Heart right ventricle (tissue), 16 donors: ENCODE measurements at places on chromosomes 12 and 14.

DNA sequence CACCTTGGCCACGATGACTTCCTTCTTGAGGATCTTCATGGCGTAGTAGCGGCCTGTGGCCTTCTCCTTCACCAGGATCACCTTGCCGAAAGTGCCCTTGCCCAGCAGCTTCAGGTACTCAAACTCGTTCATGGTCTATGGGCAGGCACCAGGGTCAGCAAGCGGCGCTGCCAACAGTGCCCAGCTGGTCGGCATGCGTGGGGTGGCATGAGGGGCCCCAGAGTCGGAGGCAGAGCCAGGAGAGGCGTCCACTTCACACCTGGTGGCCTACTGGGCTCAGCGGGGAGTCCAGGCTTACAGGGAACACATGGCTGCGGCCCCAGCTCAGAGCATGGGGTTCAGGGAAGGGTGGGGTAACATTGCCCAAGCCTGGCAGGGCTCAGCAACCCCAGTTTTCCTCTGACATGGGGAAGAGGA is 20.5 kb downstream of the AKT1 start:
- DNase-seq, result no peak

- no peak for DNase-seq
These were observed 245.9 kb downstream of the CACNA1C start for GRCh38 chr12:2298556-2299200.

DNA sequence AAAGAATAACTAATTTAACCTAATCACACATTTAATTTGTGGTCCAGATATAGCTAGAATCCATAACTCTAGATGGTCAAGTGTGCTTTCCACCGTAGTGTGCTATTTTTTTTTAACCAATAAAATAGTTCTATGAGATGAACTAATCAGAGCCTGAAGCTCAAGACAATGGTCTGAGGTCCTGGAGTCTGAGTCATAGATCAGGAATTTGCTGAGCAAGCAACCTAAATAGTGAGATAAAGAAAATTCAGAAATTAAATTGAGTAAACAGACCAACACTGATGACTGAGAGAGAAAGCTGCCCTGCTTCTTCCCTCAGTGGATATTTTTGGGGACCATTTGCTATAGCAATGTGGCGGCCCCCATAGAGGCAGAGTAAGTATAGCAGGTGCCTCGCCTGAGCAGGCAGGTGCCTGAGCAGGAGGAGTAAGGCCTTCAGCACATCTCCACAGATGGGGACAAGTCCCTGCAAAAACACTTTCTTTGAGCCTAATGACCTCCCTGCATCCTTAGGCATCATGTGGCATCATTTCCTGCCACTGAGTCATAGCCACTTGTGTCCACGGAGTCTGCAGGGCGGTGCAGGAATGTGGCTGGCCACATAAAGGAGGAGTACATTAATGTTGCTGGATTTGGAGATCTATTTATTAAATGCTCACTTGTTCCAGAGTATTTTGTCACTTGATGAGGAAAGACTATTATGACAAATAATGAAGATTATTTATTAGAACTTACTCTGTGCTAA is 13.9 kb upstream of the CLEC4E start:
- DNase-seq, result no peak

DNA sequence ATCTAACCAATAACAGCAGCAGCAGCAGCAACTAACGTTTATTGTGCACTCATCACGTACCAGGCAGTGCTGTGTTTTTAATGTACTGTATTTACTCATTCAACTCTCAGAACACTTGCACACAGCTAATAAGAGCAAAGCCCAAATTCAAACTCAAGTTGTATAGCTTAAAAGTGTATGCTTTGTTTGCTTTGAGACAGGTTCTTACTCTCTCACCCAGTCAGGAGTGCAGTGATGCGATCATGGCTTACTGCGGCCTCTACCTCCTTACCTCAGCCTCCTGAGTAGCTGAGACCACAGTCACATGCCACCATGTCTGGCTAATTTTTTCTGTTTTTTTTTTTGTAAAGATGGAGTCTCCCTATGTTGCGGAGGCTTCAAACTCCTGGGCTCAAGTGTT is 105.4 kb downstream of the PAPLN start:
- no peak for DNase-seq

DNA sequence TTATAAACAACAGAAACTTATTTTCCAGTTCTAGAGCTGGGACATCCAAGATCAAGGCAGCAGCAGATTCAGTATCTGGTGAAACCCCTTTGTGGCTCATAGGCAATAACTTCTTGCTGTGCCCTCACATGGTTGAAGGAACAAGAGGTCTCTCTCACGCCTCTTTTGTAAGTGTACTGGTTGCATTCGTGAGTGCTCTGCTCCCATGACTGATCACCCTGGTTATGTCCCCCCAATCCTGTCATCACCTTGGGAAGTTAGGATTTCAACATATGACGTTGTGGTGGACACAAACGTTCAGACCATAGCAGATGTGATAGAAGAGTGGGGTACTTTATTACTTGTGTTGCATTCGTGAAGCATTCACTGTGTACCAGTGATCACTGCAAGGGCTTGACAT is 184.0 kb downstream of the SRGAP1 start:
- DNase-seq, result no peak

GRCh38 chr12:58647495-58647894 is 272.8 kb downstream of the LRIG3 start:
- no peak for DNase-seq

- DNase-seq, result no peak
These were observed 800.5 kb downstream of the LRFN5 start for GRCh38 chr14:42407153-42407552.

DNA sequence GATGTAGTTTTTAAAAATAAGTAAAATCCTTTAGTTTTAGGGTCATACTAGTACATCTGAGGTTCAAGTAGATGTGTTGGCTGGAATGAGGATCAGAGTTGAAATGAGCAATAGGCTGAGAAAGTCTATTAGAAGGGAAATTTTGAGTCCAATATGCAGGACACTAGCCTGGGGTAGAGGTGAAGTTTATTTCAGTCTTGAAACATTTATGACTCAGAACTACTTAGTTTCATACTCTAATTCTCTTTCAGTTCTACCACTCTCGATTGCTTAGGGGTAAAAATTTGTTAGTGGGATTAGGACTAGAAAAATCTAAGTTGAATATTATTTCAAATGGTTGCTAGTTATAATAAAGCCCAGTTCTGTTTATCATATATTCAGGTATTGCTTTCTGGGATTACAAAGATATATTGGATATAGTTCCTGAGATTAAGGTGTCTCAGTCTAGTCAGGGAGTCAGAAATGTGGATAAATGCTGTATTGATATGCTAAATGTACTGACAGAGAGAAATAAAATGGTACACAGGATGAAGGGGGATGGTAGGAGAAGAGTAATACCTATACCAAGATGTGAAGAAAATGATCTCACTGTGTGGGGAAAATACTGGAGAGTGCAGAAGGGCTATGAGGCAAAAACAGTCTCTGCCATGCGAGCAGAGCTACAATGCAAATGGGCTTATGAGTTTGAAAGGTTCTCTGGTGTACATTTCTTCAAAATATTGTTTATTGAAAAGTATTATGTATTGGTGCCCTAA is 395.8 kb upstream of the FBXO33 start:
- DNase-seq, result no peak

DNA sequence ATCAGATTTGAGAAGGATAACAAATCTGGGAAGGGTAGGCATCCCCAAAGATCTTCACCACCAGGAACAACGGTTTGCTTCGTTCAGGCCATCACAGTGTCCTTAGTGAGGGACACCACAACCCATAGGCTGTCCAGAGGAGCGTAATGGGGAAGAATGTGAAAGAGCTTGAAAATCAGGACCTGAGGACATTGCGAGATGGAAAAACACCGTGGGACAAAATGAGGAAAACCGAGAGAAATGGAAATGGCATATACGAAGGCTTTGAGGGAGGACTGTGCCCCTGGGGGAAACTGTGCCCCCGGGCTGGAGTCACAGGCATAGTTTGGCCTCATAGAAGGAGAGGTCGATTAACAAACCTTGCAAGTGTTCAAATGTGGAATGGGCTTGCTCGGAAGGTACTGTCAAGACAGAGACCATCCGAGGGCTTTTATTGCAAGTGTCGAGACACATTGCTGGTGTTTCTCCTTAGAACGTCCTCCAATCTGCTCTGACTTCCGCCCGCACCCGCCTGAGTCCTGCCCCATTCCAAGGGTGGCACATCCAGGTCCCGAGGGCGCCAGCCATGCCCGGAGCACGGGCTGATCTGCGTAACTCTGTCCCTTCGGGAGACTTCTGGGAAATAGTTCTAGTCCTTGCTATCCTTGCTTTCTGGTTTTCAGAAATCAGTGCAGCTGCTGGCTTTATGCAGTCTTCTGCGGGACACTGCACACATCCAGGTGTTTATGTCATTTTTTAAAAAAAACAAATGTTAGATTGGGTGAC is 885 bp upstream of the PALS1 start:
- peak; percentile 44 for DNase-seq

- no peak for DNase-seq
These were observed 15.3 kb downstream of the KRT2 start for GRCh38 chr12:52636592-52637258.

DNA sequence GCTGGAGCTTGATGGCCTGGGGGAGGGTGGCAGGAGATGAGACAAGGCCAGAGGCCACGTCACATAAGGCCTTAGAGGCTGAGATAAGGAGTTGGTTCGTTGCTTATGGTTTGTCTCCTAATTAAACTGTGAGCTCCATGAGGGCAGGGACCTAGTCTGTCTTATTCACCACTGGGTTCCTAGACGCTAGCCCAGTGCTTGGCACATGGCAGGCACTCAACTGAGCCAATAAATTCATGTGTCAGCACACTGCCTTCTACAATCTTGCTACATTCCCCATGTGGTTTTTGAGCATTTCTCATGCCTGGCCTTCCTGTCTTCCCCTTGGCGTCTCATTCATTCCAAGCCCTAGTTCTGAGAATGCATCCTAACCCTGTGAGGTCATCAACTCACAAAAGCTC is 92.5 kb upstream of the MED13L start:
- no peak for DNase-seq

DNA sequence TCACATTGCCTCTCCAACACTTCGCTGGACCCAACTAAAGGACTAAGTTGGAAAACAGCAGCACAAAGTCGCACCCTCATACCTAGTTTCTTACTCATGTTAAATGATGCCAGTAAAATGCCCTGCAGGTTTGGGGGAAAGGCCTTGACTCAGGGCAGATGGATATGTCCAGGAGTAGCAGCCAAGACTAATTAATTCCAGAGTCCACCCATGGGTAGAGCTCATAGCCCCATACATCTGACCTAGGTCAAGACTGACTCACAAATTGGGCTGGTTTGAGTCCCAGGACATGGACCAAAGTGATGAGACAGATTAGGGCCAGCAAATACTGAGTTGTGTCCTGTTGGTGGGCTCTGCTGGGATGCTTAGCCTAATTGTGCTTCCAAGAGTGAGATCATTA is 224.0 kb upstream of the BTG1 start:
- no peak for DNase-seq

GRCh38 chr14:102586420-102587104 is 5.9 kb upstream of the RCOR1 start:
- no peak for DNase-seq

DNA sequence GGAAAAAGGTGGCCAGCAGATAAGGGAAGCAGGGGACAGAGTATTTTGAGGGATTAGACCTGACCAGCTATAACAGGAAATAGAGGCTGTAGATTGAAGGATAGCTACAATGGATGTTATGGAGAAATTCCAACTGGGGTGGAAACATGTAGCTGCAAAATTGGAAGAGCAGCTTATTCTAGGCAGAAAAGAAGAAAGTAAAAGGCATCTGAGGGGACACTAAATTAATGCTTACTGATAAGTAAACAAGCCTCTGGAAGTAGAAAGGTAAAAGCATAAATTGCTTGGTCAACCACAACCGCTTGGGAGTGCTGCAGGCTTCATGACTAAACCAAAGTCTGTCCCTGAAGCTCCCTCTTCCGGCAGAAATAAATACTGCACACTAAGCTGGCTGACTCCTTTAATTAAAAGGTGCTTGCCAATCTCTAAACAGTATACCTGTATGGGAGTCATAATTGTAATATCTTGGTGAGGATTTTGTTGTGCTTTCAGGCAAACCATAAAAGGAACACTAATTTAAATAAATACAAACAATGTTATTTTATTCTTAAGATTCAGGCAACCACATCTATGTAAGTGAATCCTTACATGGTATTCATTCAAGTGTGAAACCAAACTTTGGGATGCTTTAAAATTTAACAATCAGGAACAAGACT is 7.7 kb downstream of the UBC start:
- DNase-seq, result peak; percentile 93

DNA sequence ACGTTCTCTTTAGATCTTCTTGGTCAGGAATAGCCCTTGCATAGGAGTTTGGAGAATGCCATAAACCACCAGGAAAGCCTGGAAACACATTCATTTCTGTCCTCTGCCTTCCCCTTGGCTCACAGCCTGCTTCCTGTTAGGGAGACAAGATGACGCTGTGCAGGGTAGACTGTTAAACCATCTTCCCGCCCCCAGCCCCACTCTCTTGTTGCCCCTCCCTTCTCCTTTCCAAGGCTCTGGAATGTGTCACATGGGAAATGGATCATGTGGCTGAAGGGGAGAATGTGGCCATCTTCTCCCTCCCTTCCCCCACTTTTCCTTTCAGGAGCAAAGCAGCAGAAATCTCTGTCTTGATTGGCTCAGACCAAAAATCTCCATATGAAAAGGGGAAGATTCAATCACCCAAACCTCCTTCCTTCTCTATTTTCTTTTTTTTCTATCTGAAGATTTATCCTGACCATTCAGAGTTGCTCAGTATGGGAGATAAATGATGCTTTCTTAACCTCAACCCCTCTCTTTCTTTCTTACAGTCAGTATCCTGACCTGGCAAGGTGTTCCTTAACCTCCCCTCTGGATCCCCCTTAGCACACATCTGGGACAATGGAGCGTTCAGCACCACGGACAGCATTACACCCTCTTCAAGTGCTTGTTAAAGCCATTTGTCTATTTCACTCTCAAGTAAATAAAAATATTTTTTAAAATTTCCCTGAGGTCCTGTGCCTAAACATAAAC is 11.4 kb downstream of the GPR19 start:
- DNase-seq, result no peak

GRCh38 chr14:70879448-70879847 is 27.8 kb upstream of the PCNX1 start:
- DNase-seq, result no peak

GRCh38 chr14:78486621-78487020 is 316.4 kb downstream of the NRXN3 start:
- no peak for DNase-seq

- no peak for DNase-seq
These were observed 329.1 kb upstream of the ATP2B1 start for GRCh38 chr12:90037740-90038139.

GRCh38 chr12:60935981-60936761 is 1324.0 kb upstream of the USP15 start:
- DNase-seq, result no peak

GRCh38 chr14:91577632-91578233 is 67.6 kb upstream of the PPP4R3A start:
- no peak for DNase-seq

GRCh38 chr14:71590131-71590530 is 342.1 kb upstream of the RGS6 start:
- no peak for DNase-seq

- peak; percentile 34 for DNase-seq
These were observed at the start of gene PTGDR for GRCh38 chr14:52267501-52268278. Gene PTGDR, plus strand, starts transcription at chr14:52267698. Its CDS starts 117 bp downstream, at chr14:52267815.

GRCh38 chr12:85329913-85330312 is 49.9 kb downstream of the ALX1 start:
- DNase-seq, result no peak

GRCh38 chr14:42163136-42163535 is 556.5 kb downstream of the LRFN5 start:
- DNase-seq, result no peak
